ENCODE measurements at places on chromosomes 5 and 9.

- DNase-seq: no peak
Measured at GRCh38 chr5:81233080-81233634, at the start of gene CKMT2. CKMT2 (plus strand) TSS chr5:81233322; CDS start chr5:81251133, 17,811 bp downstream.

DNA sequence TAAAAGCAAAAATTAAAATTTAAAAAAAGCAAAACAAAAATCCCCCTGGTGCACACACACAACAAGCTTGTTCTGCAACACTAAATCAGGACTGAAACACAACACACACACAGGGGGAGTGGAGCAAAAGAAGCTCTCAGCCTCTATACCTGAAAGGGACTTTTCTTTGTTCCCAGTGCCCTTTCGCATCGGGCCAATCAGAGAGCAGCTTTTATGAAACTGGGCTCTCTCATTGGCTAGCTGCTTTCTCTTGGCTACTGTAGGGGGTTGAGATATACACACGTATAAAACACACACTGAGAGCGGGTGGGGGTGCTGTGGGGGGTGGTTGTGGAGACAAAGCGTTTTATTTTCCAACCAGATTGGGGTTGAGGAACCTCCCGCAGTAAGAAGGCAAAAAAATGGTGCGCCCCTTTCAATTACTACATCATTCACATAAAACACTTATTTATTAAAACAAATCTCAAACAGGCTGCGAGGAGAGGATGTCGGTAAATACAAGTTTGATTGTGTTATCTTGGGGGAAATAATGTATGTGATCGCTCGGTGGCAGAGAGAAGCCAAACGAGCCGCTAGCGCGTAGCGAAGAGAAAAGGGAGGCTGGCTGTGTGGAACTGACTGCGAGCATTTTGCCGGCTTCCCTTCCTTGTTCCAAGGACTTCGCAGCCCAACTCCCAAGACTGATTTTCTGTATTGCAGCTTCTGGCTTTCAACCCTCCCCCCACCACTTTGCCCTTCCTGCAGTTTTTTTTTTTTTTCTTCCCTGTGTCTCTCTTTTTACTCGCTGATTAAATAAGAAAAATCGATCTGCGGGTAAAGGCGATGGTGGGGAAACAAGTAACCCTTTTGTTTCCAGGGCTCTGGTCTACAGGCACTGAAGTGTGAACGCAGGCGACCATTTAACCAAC lies 2.5 kb upstream of the ZNF608 start:
- no peak for DNase-seq

DNA sequence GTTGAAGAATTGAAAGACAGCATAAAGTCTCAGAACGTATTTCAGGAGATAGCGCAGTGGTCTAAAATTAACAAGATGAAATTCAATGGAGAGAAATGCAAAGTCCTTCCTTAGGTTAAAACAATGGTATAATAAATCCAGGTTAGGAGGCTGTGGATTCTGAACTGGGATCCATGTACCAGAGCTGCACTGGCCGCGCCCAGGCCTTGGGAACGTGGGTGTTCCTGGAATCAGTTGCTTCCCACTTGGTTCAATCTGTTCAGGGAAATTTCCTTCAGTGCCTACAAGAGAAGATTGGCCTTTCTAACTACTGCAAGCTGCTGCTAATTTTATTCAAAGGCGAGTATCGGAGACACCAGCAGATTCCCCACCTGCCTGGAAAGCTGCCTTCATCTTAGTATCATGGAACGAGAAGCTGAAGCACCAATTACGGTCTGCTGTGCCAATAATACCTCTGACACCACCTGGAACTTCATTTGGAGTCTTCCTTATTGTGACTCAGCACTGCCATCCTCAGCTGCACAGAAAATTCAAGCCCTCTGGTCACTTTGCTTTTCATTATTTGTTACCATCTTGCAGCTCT lies 14.3 kb upstream of the CTNND2 start:
- no peak for DNase-seq

DNA sequence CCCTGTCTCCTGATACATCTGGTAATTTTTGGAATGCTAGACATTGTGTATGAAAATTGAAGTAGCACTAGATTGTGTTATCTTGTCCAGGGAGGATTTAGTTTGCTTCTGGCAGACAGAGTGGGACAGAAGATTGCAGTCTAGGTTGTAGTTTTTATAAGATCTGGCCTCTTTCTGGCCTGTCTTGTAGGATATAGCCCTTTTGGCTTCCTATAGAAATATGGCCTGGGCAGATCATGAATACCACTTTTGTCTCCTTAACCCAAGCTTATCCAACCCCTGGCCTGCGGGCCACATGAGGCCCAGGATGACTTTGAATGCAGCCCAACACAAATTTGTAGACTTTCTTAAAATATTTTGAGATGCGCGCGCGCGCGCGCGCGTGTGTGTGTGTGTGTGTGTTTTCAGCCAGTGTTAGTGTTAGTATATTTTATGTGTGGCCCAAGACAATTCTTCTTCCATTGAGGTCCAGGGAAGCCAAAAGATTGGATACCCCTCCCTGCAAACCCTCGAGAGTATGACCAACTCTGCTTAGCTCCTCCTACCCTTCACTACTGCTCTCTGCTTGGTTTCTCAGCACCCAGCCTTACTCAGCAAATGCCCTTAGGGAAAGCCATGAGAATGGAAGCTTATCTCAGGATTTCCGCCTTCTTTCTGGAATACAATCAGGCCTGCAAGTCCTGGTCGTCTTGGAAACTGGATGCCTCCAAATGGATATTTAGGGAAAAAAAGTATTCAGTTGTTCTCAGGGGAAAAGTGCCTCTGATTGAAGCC lies 26.5 kb downstream of the ANKRD33B start:
- no peak for DNase-seq

GRCh38 chr9:116074658-116075057 lies 78.9 kb upstream of the PAPPA start:
- no peak for DNase-seq

- DNase-seq: no peak
Measured at GRCh38 chr5:3943859-3944258, 348.2 kb downstream of the IRX1 start.

DNA sequence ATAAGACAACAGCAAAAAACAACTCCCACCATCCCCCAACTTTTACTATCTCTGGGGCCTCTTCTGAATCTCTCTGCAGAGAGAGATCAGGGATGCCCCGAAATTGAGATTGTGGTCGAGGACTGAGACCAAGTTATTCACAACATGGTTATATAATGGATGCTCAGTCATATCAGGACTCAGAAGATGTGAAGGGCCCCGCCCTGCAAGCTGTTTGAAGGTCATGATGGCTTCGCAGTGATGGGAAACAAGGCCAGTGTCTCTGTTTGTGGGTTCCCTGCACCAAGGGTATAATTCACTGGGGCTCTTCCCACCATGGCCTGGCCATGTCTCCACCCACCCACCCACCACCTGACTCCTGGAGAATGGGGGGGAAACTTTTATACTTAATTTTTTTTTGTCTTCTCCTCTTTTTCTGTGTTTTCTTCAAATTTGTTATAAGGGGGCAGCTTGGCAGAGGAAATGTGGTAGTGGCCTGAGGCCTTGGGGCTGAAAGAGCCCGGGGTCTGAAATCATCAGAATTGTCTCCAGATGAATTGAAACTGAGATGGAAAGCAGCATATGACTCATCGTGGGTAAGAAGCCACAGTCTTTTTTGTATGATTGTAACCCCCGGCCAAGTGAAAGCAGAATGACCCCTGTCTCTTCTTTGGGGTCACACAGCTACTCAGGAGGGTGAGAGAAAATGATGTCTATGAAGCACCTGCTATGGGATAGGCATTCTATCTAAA lies 15.0 kb upstream of the TEX48 start:
- DNase-seq: no peak

DNA sequence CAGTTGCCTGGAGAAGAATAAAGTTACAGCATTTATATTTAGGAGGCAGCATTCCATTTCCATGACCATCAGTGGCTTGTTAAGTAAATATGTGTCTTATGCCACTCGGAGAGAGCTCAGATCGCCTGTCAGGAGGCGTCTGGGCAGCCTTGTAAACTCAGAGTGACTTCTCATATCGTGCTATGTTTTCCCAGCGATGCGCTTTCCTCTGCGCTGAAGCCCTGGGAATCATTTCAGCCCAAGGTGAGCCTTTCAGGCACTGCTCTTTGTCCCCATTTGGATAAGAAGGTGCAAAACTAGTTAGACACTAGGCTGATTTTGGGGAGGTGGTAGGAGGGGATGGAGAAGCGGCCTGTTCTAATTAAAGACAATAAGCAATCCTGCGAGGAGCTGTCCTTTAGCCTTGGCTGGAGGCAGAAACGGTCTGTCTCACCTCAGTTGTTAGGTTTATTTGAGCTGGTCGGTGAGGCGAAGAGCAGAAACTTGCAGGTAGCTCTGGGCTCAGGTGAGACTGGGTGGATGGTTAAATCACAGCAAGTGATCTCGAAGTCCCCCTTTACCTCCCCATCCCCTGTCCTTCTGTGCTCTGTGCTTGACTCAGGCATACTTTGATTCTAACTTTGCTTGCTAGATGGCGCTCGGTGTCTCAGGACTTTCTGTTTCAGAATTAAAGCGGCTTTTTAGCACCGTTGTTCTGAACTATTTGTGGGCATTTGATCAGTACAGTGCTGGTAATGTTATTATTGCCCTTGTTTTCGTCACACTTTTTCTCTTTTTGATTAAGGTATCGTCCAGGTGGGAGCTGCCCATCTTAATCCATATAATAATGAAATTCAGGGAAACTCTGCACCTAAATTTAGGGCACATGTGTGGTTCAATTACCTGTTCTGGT lies 24.6 kb downstream of the NR2F1 start:
- DNase-seq: no peak

- no peak for DNase-seq
Measured at GRCh38 chr9:3170819-3171218, 326.9 kb upstream of the PUM3 start.

DNA sequence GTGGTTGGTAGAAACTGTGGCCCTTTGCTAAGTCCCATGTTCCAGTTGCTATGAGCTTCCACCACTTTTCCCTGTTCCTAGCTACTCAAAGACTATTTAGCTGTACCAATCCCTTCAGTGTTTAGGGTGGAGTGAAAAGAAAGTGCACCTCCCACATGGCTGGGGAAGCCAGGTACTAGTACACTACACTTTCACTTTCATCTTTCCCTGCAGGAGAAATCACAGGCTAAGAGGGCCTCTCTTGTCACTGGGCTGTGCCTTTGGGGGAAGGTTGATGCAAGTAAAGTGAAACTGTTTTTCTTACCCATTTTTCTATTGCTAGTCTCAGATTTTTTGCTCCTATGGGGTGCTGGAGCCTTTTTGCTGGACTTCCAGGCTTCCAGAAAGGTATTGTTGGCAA lies 33.5 kb upstream of the CKS2 start:
- DNase-seq: no peak

GRCh38 chr5:71699751-71700150 lies 19.3 kb upstream of the CARTPT start:
- DNase-seq: no peak

- DNase-seq: no peak
Measured at GRCh38 chr9:116137581-116137980, 16.0 kb upstream of the PAPPA start.

GRCh38 chr5:127353327-127353726 lies 62.7 kb downstream of the MEGF10 start:
- no peak for DNase-seq

GRCh38 chr9:27785714-27786100 lies 212.4 kb upstream of the C9orf72 start:
- no peak for DNase-seq

DNA sequence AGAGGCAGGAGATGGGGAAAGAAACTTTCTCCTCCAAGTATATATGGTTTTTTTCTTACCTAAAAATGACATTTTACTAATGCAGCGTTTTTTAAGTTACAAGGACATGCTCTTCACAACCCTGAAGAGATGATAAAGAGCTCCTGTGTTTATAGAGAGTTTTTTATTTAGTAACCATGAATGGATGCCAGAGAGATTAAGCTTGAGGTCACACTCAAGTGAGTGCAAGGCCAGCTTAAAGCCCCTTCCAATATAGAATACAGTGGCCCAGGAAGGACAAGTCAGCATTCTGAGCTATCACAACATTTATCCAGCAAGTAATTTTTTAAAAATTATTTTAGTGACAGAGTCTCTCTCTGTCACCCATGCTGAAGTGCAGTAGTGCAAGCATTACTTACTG lies 6.7 kb upstream of the HAVCR2 start:
- DNase-seq: no peak

DNA sequence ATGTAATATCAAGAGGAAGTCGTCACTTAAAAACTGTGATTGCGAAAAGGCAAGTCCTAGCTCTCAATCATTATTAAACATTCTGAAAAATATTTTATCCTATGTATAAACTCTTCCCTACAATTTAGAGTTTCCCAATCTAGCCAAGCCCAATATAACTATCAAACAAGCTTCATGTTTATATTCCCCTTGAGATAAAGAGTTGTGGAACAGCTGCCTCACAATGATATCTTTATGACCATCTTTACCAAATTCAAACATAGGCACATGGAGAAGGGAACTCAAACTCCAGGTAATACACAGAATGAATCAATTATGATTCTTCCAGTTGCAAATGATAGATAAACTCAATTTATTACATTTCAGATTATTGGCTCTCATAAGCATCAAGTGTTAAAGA lies 1468.7 kb downstream of the EFNA5 start:
- no peak for DNase-seq

- no peak for DNase-seq
Measured at GRCh38 chr9:24333629-24334028, 212.1 kb downstream of the IZUMO3 start.

DNA sequence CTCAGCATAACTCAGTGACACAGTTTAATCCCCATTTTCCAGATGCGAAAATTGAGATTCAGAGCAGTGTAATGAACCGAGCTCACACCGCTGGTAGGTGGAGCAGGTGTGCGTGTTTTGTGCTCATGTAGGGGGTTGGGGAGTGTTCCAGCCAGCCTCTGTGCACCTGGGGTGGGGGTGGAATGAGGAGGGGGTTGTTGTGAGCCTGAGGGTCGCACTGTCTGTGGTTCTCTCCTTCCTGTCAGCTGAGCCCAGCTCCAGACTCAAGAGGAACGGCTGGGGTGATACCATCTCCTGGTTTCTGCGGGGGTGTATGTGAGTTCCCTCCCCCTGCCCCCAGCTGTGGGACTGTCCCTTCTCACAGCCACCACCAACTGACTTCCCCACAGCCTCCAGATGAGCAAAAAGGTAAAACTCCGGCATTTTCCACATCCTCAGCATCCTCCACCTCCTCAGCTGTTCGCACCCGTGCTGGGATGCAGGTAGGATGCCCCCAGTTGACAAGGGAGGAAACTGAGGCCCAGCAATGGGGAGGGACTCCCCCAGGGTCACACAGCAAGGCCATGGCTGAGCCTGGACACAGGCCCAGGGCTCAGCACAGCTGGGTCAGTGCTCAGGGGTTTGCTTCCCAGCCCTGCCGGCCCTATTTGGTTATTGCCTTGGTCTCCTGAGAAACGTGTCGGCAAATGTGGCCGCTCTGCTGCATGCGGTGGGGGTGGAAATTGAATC lies 2.1 kb downstream of the SH2D3C start:
- DNase-seq: peak; percentile 56

GRCh38 chr9:127526655-127527559 lies 75.6 kb downstream of the LRSAM1 start:
- no peak for DNase-seq

- peak; percentile 89 for DNase-seq
Measured at GRCh38 chr9:137590469-137591383, at the start of gene ZMYND19. ZMYND19 (minus strand) TSS chr9:137590512; CDS start chr9:137590263, 249 bp downstream.

DNA sequence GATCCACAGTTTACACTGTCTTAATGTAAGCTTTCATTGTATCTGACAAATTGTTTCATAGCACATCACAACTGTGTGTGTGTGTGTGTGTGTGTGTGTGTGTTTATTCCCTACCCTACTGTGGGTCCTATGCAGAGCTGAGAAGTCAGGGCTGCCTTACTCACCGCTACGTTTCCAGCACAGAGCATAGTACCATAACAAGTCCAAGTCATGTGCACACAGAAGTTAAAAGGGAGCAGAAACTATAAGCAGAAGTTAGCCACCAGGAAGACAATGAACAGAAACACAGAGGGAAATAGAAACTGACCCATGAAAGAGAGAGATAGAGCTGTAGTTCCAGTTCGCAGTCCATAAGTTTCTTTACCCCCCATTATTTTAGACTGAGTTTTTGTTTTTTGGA lies 38.2 kb upstream of the DMXL1 start:
- DNase-seq: no peak

Data from activated T-helper 1 cell treated with anti-CD3 and anti-CD28 coated beads, Interleukin-2, amount 50 U/mL, for 16 hours (primary cell).